ENCODE measurements at places on chromosomes 11 and 22.

DNA sequence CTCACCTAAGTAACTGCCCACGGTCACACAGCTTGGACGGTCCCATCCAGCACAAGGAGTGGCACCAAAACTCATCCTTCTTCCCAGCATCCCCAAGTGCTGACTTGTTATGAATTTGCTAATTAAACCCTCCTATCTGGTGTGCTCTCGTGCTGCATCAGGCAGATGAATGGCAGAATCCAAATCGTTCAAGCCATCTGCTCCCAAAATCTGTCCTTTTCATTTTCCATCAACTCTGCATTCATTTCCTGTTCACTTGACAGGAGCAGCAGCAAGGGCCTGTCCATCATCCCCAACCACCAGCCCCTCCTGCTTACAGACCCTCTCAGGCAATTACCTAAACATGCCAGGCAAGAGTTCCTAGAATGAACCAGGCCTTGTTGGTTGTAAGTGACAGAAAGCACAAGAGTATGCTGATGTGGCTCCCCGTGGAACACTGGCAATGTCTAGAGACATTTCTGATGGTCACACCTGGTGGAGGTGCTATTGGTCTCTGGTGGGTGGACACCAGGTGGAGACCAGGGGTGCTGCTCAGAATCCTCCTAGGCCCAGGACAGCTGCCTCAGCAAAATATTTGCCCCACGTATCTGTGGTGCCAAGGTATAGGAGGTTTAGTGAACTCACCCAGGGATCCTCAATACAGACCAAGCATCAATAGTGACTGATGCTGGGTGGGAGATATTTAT lies 832.5 kb downstream of the TBC1D22A start:
- no peak for DNase-seq

DNA sequence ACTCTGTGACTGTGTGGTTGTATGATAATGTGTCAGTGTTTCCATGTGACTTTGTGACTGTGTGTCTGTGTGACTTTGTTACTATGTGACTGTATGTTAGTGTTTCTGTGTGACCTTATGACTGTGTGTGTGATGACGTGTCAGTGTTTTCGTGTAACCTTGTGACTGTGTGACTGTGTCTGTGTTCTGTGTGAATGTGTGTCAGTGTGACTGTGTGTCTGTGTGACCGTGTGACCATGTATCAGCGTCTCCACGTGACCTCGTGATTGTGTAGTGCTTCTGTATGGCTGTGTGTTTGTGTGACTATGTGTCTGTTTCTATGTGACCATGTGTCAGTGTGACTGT lies 9.5 kb upstream of the PKNOX2 start:
- no peak for DNase-seq

GRCh38 chr22:26579331-26579886 lies 10.5 kb downstream of the TPST2 start:
- no peak for DNase-seq

DNA sequence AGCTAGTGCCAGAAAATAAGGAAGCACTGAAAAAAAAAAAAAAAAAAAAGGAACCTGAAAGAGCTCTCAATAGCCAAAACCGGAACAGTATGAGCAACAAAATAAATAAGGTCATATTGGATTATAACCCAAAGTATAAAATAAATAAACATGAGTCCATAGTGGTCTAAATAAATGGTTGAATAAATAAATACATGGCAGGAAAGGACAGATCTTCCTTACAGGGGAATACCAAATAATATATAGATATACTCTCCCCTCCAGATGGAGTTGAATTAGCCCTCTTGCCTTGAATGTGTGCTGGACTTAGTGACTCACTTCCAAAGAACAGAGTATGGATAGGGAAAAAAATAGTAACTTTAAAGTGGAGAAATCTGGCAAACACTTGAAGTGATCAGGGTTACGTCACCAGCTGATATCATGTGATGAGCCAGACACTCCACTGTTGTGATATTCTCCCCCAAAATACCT lies 14.3 kb upstream of the ARRB1 start:
- no peak for DNase-seq

DNA sequence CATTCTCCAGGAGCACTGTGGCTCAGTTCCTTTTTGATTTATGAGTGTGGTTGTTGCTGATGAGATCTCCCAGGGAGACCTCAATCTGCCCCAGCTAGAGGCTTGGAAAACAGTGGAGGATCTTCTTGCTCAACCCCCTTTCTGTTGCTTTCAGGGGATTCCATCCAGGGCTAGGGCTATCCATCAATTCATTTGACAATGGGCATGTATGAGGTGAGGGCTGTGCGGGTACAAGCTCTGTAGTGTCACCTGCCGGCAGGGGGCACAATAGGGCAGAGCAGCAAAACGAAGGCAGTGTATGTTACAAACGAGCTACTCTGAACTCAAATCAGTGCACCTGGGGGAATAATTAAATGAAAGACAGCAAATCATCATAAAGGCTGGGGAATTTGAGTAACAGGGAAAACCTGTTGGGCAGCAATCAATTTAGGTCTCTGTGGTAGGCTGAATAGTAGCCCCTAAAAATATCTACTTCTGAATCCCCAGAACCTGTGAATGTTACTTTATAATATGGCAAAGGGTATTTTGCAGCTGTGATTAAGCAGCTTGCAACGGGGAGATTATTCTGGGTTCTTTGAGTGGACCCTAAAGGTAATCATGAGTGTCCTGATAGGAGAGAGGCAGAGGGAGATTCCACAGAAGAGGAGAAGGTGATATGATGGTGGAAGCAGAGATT lies 170.3 kb upstream of the ZBED5 start:
- no peak for DNase-seq

- no peak for DNase-seq
Measured at GRCh38 chr11:126864934-126865333, 135.6 kb downstream of the KIRREL3 start.

DNA sequence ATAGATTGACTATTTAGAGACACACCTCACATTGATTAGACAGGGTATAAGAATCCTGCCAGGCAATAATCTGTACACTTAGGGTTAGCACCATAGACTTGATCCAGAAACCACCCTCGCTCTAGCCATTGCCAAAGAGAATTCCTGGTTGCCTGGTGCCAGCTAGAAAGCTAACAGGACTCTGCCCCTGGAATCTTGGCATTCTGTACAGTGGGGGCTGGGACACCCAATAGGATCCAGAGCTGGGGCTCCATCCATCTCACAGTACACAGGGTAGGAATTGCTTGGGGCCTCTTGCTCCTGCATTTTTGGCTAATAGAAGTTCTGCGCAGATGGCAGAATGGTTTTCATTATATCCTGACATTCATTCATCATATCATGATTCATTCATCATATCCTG lies 3.0 kb upstream of the APLNR start:
- DNase-seq = no peak

GRCh38 chr11:63502252-63502820 lies 3.5 kb upstream of the LGALS12 start:
- DNase-seq = no peak

GRCh38 chr11:73117071-73117470 lies 25.0 kb downstream of the FCHSD2 start:
- no peak for DNase-seq

- DNase-seq = no peak
Measured at GRCh38 chr11:76444065-76444383, 794 bp upstream of the EMSY start.

- no peak for DNase-seq
Measured at GRCh38 chr11:60919320-60919719, 4.9 kb upstream of the TMEM132A start.

- no peak for DNase-seq
Measured at GRCh38 chr22:50071432-50072166, 13.5 kb upstream of the TTLL8 start.

GRCh38 chr11:71127806-71128205 lies 124.6 kb downstream of the SHANK2 start:
- no peak for DNase-seq

GRCh38 chr11:8221046-8221723 lies 42.5 kb downstream of the LMO1 start:
- DNase-seq = no peak

GRCh38 chr22:47589271-47590250 lies 827.1 kb downstream of the TBC1D22A start:
- DNase-seq = no peak

DNA sequence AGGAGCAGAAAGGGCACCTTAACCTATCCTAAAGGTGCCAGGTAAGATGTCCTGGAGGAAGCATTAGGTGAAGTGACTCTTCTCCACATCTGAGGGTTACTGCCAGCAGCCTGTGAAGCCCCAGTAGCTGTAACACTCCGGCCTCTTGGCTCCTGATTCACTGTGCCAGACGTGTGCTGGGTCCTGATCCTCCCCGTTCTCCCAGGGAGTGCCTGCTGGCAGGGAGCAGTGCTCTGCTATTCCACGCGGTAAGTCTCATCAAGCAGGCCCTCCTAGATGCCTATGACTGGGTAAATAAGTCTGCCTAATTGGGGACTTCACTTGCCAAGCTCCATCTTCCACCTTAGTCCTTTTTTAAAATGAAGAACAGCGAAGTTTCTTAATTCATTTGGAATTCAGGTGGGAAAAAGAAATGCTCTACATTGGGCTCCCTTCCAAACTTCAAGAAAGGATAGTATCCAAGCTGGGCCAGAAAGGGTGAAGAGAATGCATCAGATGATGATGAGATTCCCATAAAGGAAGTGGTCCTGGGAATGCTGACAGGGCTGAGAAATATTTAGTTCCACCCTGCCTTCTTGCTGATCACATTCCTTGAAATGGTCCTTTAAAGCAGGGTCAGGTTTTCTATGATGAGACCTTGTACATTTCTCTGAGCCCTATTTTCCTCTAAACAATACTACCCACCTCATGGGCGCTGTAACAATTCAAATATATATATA lies 188.0 kb downstream of the MAML2 start:
- DNase-seq = no peak

DNA sequence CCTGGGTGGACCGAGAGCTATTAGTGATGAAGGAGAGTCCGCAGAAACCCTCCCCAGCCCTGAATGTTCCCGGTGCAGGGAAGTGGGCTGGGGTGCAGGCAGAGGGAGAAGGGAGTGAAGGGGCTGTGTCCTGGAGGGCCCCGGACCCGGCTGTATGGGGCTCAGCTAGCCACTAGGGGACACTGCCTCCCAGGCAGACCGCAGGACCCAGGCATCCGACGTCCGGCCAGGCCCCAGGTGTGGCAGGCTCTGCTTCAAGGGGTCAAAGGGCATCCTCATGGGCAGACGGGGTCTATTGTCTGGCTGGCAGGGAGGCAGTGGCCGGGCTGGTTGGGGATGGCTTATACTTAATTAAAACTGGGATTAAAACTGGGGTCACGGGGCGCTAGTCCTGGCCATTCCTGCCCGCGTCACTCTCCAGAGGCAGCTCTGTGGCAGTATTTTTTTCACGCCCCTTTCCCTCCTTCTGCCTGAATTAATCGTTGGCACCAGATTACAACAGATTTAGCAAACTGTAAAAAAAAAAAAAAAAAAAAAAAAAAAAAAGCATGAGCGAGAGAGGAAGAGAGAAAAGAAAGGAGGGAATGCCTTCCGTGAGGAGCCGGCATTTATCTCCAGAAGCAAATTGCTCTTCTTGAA lies 5.1 kb downstream of the FLRT1 start:
- DNase-seq = no peak

DNA sequence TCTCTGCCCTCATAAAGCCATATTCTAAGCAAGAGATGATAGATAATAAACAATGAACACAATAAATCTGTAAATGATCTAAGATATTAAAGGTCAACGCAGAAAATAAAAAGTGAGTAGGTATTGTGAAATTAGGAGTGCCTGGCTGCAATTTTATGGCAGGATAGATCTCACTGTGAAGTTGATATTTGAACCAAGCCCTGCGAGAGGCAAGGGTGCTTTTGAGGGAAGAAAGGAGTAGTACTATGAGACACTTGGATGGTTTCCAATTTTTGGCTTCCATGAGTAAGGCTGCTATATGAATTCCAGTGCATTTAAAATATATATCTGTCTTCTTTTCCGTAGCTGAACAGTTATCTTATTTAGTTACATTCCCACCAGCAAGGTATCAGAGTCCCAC lies 720.0 kb upstream of the CNTN5 start:
- DNase-seq = no peak

GRCh38 chr11:76493626-76494539 lies 49.1 kb downstream of the EMSY start:
- DNase-seq = no peak

DNA sequence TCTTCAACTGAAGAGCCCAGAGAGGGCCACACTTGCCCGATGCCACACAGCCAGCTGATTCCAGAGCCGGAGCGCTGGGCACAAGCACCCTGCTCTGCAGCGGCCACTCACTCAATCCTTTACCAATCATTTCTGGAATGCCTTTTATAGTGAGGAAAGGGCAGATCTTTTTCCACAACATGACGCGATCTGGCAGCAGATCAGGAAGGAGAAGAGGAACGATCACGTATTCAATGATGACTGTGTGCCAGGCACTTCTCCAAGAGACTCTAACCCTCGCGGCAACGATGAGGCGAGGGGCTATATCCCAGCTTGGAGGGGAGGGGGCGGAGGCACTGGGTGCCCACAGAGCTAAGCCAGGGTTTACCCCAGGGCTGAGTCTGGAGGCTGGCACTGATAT lies 56.3 kb upstream of the TCF20 start:
- DNase-seq = no peak

GRCh38 chr22:21587803-21588611 lies 20.5 kb downstream of the UBE2L3 start:
- DNase-seq = no peak

GRCh38 chr11:120197977-120198376 lies 12.9 kb upstream of the OAF start:
- no peak for DNase-seq
